GM23338 (cell line): ENCODE measurements at places on chromosomes 6 and 20. TPM values are rescaled to one million over a fixed set of nuclear protein-coding genes. Genes with fewer than 3 reads are reported as not detected.

The CRISP3 gene
- not detected in 2 replicates for total RNA-seq

The DNAJC5 gene
- total RNA-seq, result 29.5 and 33.5 TPM in 2 replicates

The LHFPL5 gene
- total RNA-seq, result not detected in 2 replicates

The APOBEC2 gene
- total RNA-seq, result not detected in 2 replicates

The ZBTB22 gene
- 7.7 and 8.8 TPM in 2 replicates for total RNA-seq

The THBD gene
- 0.58 and 0.97 TPM in 2 replicates for total RNA-seq

DNA sequence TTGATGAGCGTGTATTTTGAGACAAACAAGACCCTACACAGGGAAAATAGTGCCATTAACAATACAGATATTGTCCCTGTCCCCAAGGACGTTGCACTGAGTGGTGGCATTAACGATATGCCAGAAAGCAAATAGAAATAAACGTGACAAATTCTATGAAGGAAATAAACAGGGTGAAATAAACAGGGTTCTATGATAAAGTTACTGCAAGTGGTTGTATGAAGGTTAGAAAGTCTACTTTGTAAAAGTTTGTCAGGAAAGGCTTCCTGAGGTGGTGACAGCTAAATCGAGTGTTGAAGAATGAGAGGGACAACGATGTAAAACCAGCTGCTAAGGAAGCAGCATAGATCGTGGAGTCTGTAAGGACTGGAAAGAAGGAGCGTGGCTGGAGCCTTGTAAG lies 380.2 kb downstream of the LAMA2 start:
- no peak for DNase-seq

- peak; percentile 4 for DNase-seq
These were observed 233.6 kb upstream of the BMP2 start for GRCh38 chr20:6533761-6534479.

- DNase-seq, result no peak
These were observed 223.2 kb downstream of the SYNDIG1 start for GRCh38 chr20:24692446-24693200.

DNA sequence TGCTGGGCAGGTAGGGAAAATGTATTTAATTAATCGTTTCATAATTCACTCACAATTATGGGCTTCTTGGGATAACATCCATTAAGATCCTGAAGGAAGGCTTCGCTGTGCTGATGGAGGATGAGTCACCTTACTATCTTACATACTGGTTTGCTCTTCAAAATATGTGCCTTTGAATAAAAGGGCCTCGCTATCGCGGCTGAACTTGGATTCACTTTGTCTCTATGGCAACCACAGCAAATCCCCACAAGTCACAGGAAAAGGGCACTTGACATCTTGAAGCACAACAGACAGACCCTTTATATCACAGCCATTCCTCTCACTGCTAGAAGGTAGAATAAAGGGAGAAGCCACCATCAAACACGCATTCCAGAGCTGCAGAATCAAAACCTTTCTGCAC lies 141.3 kb upstream of the MYLIP start:
- peak; percentile 28 for DNase-seq

GRCh38 chr6:7145885-7146828 lies 38.4 kb downstream of the RREB1 start:
- DNase-seq, result peak; percentile 70

DNA sequence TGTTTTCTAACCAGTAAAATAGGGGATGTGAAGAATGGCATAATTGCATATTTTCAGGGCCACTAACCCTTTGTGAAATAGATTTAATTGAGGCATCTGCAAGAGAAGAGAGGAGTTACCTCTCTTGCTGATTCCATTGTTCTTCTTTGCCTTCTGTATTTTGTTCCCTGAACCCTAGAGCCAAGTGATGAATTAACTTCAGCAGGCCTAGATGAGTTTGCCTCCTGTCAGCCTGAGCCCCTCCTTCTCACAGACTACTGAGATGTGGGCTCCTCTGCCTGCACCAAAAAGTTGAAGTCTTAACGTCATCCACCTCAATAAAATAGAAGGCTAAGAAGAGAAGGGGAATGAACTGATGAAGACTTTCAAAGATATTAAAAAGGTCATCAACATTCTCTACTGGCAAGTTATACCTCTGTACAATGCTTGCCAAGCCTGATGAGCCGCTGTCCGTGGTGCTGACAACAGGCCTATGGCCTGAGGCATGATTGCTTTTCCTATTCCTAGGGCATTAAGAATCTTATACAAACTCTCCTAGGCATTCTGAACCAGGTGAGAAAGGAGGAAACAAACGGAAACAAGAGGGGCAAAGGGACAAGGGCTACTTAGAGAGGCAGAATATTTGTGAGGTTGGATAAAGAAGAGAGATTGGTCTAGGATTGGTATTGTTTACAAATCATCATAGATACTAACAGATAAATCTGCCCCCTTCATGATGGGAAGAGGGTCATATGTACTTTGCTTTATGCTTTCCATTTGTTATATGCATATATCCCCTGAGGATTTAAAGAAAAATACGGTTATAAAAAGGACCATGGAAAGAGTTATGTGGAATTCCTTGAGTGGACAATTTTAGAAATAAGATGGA lies 46.8 kb downstream of the CD24 start:
- peak; percentile 90 for DNase-seq

- no peak for DNase-seq
These were observed 33.5 kb downstream of the YTHDF1 start for GRCh38 chr20:63182425-63182824.

DNA sequence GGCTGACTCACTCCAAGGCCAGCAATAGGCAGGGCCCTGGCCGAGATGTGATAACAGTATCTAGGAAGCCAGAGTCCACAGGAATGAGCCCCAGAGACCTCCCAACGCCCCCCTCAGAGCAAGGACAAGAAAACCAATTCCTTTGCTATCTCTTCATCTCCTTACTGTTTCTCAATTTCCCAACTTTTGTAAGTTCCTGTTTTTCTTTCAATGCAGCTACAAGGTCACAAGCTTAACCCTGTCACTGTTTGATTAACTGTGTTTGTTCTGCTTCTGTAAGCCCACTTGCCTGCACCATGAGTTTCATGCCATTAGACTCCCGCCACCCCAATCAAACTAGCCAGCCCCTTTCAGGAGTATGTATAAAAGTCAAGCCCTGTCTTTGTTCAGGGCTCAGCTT lies 3.5 kb downstream of the FKBP1C start:
- no peak for DNase-seq

DNA sequence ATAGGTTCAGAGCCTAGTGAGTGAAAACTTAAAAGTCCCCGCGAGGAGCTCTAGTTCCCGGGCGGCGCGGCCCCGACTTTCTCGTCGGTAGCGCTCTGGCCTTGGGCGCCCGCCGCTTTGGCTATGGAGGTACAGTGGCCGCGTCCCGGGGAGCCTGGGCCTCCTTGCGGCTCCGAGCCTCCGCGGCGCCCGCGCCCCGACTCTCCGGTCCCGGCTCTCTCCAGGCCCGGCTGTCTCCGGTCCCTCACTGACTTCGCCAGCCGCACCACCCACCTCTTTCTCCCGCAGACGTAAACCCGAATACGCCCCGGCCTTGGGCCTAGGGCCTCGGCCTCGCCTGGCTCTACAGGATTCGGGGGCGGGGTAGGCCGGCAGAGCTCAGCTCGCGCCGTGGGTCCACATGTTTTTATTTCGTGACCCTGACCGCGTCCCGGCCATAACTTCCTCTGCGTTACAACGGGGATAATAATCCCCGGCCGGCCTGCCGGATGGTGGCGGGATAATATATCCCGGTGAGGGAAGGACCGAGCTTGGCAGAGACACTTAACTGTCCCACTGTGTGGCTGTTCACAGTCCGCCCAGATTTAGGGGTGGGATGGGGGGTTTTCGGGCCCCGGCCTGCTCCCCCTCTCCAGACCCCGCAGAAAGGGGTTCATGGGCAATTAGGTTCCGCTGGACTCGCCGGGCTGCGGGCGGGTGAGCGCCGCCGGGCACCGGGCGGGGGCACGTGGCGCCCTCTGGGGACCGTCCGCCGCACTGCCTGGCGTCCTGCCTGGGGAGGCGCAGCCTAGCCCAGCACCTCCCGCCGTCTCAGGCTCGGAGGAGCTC lies 10.0 kb upstream of the TBX18 start:
- peak; percentile 86 for DNase-seq

- DNase-seq, result no peak
These were observed 46.7 kb downstream of the TMEM170B start for GRCh38 chr6:11584244-11584643.

DNA sequence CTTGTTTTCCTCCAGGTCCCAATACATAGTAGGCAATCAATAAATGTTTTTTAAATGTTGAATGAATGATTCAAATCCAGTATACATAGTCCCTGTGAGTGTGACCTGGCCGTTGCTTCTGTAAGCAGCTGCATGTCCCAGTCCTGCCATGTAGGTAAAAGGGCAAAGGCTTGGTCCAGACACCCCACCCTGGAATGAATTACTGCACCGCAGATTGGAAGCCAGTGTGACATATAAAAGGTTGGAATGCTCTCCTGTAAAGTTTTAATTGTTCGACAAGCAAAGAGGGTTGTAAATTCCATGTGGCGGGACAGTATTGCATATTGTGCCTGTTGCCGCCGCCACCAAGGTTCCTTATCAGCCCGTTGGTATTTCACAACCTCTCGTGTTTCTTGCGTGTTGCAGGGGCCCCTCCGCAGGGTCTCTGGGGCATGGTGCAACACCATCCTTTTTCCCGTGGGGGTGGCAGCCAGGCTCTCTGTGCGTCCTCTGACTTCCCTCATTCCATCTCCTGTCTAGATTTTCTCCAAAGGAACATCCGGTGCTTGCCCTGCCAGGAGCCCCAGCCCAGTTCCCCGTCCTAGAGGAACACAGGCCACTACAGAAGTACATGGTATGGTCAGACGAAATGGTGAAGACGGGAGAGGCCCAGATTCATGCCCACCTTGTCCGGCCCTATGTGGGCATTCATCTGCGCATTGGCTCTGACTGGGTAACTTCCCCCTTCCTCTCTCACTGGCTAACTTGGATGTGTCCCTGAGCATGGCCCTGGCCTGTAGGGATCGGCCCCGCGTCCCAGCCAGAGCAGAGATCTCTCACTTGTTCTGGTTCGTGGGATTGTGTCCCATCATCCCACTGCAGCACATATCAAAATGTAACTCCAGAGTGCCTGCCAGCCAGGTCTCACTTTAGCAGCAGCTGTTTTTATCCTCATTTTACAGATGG lies 20.3 kb downstream of the POFUT1 start:
- no peak for DNase-seq

DNA sequence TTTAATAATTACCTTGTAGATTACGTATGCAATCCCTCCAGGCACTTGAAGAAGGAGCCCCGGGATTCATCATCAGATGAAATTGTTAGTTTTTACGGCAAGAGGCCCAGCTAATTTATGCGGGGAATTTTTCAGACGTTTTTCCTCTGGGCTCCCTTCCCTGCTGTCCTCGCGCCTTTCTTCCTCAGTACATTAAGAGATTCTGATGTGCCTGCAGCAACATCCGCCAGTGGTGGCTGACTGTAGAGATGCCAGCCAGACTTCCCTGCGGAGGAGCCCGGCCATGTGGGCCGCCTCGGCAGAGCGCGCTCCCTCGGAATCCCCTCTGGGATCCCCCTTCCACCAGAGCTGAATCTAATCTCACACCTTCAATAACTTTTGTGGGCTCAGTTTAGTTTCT lies 46.4 kb upstream of the POU3F2 start:
- peak; percentile 79 for DNase-seq

- no peak for DNase-seq
These were observed 215.3 kb upstream of the KCNQ5 start for GRCh38 chr6:72406517-72406916.

GRCh38 chr6:143276436-143276835 lies 174.1 kb downstream of the ADAT2 start:
- no peak for DNase-seq

- no peak for DNase-seq
These were observed 633.1 kb downstream of the GRIK2 start for GRCh38 chr6:102026649-102027048.

- DNase-seq, result no peak
These were observed 19.4 kb upstream of the TUBB2A start for GRCh38 chr6:3176562-3177355.

DNA sequence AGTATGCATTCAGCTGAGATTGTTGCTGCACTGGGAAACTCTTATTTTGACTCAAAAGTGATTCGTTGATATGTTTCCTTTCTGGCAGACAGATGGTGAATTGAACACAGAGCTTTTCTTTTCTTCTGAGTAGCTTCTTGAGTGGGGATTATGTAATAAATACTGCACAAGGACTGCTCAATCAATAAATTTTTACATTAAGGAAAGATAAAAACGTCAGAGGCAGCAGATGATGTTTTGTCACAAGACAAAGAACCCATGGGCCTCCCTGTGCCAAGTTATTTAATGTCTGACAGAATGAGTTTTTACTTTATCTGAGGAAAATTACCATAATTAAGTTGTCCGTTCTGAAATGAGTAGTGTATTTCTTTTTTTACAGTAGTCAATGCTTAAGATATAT lies 460.3 kb downstream of the UTRN start:
- no peak for DNase-seq

GRCh38 chr6:150848400-150848799 lies 17.1 kb upstream of the MTHFD1L start:
- DNase-seq, result no peak

DNA sequence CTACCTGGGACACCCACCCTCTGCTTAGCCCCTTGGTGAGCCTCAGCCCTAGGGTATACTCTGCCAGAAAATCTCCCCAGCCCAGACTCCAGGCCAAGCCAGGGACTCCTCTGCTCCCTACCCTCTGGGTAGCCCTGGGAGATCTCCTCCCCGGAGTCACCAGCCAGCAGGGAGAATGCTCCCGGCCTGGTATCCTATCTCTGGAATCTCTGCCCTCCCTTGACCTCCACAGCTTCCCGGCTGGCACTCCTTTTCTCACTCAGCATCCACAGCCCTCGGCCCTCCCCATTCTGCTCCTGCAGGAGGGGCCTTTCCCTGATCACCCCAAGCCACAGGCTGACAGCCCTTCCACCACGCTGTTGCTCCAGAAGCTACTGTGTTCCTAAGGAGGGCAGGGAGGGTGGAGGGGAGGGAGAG lies 22.6 kb downstream of the NOL4L start:
- peak; percentile 83 for DNase-seq

DNA sequence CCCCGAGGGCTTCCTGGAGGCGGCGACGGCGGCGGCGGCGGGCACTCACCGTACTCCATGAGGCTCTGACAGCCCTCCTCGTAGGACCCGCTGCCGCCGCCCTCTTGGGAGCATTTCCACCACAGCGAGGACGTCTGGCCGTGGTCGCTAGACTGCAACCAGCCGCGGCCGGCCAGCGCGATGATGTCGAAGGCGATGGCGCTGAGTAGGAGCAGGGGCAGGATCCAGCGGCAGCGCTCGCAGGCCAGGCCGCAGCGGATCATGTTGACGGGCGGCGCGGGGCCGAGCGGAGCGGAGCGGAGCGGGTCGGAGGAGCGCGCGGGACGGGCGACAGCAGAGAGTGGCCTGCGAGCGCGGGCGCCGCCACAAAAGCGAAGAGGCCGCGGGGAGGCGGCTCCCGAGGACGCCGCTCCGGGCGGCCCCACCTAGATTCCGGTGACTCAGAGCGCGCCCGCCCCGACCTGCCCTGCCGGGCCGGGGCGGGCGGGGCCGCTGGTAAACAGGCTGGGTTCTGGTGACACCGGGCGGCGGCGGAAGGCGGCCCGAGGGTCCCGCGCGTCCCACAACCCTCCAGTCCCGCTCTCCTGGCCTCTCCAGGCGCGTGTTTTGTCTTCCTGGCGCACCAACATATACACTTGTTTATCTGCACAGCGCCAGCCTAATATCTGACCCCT lies at the start of gene PERP:
PERP (minus strand) TSS at position 342 of the 674 bp plus-strand sequence; CDS start at position 263, 79 bp downstream.
- peak; percentile 66 for DNase-seq
